ENCODE measurements at places on chromosomes 16 and 17. TPM values are rescaled to one million over a fixed set of nuclear protein-coding genes. Genes with fewer than 3 reads are reported as not detected.

TMEM186 gene
- 14.0 TPM for total RNA-seq

- DNase-seq, result no peak
Observed at GRCh38 chr17:66557200-66557599, 254.8 kb downstream of the PRKCA start.

OR2C1 gene
- total RNA-seq, result not detected

ABI3 gene
- total RNA-seq, result 0.12 TPM

GRCh38 chr17:16439811-16440351 is 24.5 kb downstream of the TRPV2 start:
- DNase-seq, result no peak

SPNS1 gene
- total RNA-seq, result 32.3 TPM

DNA sequence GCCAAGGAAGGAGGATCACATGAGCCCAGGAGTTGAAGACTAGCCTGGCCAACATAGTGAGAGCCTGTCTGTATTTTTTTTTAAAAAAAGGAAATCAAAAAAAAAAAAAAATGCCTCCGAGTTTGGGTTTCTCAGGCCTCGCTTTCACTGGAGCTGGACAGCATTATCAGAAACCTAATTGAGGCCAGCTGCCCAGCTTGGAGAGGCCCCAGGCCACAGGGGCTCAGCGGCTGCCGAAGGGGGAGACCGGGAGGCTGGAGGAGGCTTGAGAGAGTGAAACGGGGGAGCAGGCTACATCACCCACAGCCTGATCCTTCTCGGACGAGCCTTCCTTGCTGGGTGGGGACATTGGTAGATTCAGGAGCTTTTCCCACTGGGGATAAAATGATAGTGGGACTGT is 5.1 kb downstream of the TTYH2 start:
- no peak for DNase-seq

DNA sequence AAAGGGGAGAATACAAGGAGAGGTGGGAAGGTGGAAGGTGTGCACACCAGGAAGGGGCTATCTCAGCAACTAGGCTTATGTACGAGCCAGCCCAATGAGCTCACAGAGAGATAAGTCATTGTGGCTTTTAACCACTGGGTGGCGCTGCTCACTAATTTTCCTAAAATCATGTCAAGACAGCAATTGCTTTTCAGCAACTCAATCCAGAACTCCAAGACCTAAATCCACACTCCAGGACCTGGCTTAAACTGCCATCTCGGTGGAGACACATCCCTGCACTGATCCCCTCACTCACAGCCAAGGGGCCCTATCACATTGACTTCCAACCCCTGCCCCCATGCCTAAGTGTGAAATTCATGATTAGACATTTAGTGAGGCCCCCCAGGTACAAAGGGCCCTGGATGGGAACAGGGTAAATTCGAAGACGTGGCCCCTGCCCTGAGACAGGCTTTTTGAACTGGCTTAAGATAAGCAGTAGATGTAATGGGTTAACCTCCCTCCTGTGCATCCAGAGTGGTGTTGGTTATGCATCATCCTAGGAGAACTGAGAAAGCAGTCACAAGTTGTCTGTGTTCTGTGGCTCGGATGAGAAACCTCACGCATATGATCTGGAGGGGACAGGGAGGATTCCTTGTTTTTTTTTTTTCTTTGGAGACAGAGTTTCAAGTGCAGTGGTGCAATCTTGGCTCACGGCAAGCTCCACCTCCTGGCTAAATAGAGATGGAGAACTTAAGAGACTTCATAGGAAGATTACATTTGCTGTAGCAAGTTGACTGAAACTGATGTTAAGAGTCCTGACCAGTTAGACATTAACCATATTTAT is 11.5 kb downstream of the CCL16 start:
- peak; percentile 76 for DNase-seq

- no peak for DNase-seq
Observed at GRCh38 chr16:13421726-13422125, 498.2 kb upstream of the ERCC4 start.

SLC9A5 gene
- 5.6 TPM for total RNA-seq

ABCC12 gene
- not detected for total RNA-seq

- no peak for DNase-seq
Observed at GRCh38 chr16:72711823-72712222, 336.1 kb downstream of the ZFHX3 start.

- DNase-seq, result no peak
Observed at GRCh38 chr17:37614391-37614790, 5.2 kb upstream of the SYNRG start.

DNA sequence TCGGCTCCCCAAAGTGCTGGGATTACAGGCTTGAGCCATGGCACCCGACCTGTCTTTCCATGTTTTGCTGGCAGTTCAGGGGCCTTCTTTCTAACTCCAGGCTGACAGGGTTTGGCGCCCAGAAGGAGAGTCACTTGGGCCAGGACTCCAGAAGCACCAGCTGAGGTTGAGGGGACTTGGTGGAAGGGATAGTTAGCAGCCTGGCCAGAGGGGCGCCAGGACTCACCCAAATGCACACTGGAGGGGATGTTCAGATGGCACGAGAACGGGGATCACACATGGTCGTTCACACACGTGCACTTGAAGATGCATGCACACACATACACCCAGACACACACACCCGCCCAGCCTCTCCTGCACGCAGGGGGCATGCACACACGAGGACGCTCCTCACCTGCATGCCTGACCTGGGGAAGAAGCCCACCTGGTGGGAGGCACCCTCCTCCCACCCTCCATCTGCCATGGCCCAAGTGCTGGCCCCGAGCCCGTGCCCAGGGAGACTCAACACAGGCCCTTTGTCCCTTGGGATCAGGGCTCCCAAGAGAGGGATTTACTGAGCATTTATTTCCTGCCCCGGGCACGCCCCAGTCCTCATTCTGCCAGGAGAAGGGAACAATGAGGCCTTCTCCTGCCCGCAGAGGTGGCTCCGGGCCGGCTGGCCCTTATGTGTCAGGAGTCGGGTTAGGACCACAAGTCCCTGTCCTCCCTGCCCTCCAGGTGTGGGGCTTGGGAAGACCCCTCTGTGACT is 2.3 kb upstream of the PRSS21 start:
- DNase-seq, result no peak

DNA sequence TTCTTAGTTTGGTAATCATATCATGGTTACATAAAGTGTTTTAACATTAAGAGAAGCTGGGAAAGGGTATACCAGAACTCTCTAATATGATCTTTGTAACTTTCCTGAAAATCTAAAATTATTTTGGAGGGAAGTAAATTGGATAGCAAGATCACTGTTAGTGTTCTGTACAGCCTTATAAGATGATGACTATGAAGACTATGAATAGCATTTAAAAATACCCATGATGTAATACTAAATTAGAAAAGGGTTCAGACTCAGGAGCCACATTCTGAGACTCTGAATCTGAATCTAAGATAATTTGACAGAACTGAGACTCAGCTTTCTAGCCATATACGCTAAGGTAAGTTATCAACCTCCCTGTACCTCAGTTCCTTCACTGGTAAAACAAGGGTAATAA is 208.0 kb upstream of the C17orf78 start:
- no peak for DNase-seq

EVPLL gene
- total RNA-seq, result not detected

CCL4L2 gene
- total RNA-seq, result 0.37 TPM

All from HCT116 (cell line).